ENCODE measurements at places on chromosomes 5 and 9. TPM values are rescaled to one million over a fixed set of nuclear protein-coding genes. Genes with fewer than 3 reads are reported as not detected.
A peak's percentile ranks its signal among the peaks of the same experiment; 100 is the strongest.

DNA sequence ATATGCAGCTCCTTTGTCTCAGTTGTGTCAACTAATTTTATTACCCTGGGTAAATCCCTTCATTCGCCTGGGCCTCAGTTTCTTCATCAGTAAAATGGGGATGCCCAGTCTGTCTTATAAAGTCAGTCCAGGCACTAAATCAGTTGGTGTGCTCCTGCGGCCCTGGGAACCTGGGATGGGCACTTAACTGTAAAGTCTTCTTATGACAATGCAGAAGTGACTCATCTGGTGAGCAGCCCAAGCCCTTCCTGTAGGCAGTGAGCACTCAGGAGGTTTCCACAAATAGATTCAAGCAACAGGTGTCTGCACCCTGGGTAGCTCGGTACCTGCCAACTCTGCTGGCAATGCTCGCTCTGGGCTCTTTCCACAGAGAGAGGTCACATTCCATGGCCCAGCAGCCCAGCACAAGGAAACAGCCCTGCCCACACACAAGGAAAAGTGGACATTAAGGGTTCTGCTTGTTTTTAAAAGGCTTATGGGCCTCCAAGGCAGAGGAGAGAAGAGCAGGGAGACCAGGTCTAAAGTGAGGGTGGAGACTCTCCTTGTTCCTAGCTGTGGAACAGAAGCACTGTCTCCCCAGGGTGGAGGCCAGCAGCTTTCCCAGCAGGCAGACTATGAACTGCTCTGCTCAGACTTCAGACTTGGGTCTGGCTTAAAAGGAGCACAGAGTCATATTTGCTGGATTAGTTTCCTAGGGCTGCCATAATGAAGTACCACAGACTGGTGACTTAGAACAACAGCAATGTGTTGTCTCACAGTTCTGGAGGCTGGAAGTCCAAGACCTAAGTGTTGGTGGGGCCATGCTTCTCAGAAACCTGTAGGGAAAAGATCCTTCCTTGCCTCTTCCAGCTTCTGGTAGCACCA is 89.7 kb upstream of the ADRA1B start:
- DNase-seq, result peak; percentile 12

DNA sequence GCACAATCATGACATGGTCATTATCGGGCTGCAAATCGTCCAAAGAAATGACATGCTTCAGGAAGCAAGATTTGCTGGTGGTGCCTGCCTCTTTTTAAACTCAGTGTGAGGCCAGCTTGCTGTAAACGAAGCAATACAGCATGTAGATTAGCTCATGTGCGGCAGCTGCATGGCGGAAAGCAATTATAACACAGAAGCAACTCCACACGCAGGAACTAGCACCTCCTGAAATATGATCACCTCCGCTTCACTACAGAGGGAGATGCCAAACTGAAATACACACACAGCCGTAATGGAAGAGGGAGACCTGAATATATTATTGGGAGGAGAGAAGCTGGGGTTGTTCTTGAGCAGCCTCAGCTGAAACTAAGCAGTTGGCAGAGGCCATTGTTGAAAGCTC is 312.5 kb downstream of the PSAT1 start:
- no peak for DNase-seq

GRCh38 chr9:36443581-36443980 is 43.5 kb upstream of the RNF38 start:
- no peak for DNase-seq

GRCh38 chr9:105693435-105694189 is 729 bp upstream of the TMEM38B start:
- no peak for DNase-seq

DNA sequence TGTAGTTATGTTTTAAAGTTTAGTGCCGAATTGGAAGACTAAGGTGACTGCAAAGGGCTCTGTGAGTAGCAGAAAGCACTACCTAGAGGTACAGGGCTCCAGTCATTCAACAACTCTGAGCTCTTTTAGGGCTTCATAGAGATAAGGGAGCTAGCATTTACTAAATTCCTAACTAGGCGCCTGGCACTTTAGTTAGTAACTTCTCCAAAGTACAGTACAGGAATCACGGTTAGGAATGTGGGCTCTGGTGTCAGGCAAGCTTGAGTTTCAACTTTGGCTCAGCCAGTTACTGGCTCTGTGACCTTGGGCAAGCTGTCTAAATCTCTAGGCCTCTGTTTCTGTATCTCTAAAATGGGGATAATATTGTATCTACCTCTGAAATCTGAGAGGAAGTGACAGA is 115.3 kb downstream of the SLIT3 start:
- no peak for DNase-seq

- peak; percentile 44 for DNase-seq
Observed at GRCh38 chr9:136117291-136117915, 1.3 kb downstream of the TMEM250 start.

- no peak for DNase-seq
Observed at GRCh38 chr9:80775530-80775929, 913.8 kb downstream of the TLE1 start.

- DNase-seq, result no peak
Observed at GRCh38 chr5:59790776-59791475, 102.6 kb downstream of the PDE4D start.

DNA sequence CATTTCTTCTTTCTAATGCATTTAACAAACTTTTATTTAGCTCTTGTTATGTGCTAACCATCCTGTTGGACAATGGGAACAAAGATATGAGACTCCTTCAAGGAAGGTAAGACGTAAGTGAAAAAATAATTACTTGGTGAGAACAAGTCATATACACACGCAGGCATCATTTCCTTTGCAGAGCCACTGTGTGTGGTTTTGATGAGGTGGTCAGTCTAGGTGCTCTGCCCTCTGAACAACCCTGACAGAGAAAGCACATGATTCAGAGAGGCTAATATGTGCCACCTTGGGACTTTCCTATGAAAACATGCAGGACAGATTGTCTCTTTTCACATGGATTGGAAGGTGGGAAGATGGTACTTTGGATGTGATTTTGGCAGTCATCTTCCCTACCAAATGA is 1162.5 kb upstream of the DMAC1 start:
- no peak for DNase-seq

- no peak for DNase-seq
Observed at GRCh38 chr9:16029796-16030363, 477.0 kb downstream of the CCDC171 start.

GRCh38 chr9:21266733-21267484 is 27.1 kb upstream of the IFNA14 start:
- DNase-seq, result no peak

NRARP gene
- 11.5 TPM for total RNA-seq

ENTR1 gene
- 86.3 TPM for total RNA-seq

UBLCP1 gene
- total RNA-seq, result 25.1 TPM

C9orf153 gene
- total RNA-seq, result 0.67 TPM

PCDHGA5 gene
- total RNA-seq, result 1.7 TPM

OR1J2 gene
- total RNA-seq, result not detected
